Stimulated activated CD8-positive, alpha-beta memory T cell treated with anti-CD3 and anti-CD28 coated beads, Interleukin-2, amount 100 ng/mL, for 1 hour (primary cell): ENCODE measurements at places on chromosomes 4 and X.

DNA sequence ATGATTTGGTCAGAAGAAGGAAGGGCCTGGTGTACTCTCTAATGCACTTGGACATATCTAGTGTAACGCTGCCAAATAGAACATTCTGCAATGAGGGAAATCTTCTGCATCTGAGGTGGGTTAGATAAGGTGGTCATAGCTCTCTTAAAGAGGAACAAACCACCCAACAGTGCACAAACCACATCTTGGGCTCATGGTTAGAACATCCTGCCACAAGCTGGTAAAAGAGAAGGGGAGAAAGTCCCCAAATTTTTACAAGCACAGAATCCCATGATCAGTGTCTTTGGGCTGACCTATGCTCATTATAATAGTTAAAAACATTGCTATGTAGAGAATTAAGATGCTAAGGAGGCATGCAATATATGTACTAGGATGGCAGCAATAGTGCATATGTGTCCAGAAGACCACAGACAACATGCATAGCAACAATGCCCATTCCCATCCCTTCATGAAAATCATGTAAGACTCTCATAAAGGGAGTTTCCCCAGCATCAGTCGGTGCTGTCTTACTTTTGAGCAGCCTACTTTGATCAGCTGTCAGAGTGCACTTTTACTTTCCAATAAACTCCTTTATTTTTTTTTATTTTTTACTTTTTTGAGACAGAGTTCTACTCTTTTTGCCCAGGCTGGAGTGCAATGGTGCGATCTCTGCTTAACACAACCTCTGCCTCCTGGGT lies 99.7 kb upstream of the SLC7A11 start:
- no peak for DNase-seq

DNA sequence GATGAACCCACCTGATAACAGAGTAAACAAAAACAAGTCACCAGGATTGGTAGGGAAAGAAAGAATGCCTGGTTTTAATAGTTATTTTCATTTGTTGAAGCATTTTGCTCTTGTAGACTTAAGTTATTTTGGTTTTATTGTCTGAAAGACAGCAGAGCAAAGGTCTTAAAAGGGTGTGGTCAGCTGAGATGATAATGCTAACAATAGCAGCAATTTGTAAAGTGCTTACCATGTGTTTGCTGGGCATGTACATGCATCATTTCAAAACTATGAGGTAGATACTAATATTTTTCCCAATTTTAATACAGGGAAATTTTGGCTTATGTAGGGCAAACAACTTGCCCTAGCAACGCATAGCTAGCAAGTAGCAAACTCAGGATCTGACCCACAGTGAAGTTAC lies 46.8 kb upstream of the SLC10A4 start:
- DNase-seq, result no peak

GRCh38 chr4:42488114-42488513 lies 90.8 kb downstream of the SHISA3 start:
- DNase-seq, result no peak

DNA sequence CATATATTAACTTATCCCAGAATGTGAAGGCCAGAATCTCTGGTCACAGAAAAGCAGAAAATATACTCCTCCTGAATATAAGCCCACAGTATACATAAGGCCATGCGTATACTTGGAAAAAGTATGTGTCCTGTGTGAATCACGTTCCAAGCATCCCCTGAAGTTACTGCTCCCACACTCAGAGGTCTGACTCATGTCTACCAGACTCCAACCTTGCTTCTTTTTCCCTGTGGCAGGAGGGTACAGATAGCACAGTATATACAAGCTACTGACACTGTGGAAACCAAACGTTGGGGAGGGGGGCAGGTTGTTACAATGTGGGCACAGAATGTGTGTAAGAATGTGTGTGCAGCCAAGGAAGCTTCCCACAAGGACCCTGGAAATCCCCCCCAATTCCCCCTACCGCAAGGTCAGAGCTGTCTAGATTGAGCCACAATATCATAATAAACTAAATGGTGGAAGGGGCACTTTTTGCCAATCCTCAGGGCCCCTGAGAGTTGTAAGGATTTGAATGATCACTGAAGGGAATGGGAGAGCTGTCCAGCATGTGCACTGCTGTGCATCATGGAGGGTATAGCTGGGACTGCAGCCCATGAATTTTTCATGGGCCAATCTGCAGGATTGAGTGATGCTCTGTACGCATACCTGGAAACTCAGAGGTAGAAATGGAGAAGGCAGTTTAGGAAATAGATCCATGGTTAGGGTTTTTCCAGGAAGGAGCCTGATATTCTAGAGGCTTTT lies 7.4 kb upstream of the RELL1 start:
- DNase-seq, result no peak

- DNase-seq, result no peak
These were observed 630.0 kb upstream of the TENM3 start for GRCh38 chr4:181613200-181613599.
